ENCODE measurements at places on chromosomes 7 and 10.

DNA sequence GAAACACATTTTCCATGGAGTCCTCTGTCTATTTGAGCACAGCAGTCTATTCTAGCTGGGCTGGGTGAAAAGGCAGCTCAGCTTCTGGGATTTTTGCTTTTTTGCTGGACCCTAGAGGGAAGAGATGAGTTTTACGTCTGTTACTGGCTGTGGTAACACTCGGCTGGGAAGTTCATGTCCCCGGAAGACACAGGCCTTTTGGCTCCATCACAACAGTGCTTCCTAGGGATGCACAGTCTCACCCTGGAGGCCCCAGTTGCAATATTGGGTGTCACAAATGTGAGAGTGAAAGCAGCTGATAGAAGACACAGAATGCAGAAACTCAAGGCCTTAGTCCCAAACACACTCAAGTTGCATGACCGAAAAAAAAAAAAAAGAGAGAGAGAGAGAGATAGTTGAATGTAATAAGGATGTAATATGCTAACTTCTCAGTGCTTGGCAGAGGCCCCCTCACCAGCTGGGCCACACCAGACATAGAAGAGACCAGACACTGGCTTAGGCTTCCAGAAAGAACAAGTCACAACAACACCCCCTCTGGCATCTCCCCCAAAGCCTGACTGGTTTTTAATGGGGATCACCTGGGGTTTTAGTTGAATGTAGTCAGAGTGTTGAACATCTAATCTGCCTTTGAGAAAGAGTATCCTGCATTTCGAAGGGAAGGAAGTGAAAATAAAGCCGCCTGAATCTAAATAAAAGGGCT, 545.4 kb upstream of the FZD8 start:
- DNase-seq = no peak

DNA sequence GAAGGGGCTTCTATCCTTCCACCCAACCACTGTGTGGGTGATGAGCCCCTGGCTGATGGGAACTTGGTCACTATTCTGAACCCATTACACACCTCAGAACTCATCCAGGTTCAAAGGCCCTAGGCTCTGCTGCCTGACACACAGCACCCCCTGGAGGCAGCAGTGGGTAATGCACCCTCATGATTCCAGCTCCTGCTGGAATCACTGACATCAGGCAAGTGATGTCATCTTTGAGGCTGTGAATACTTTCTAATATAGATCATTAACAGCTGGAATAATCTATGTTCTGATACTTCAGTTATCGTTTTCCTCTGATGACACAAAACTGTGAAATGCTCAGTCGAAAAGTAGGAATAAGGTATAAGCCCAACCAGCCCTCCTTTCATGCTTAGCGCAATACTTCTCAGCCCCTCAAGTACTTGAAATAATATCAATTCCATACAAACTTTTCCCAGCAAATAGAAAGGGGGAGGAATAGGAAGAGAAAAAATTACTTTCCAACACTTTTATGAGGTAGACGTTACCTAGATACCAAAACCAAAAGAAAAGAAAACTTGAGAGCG, 7.5 kb upstream of the RBP3 start:
- DNase-seq = peak; percentile 64

DNA sequence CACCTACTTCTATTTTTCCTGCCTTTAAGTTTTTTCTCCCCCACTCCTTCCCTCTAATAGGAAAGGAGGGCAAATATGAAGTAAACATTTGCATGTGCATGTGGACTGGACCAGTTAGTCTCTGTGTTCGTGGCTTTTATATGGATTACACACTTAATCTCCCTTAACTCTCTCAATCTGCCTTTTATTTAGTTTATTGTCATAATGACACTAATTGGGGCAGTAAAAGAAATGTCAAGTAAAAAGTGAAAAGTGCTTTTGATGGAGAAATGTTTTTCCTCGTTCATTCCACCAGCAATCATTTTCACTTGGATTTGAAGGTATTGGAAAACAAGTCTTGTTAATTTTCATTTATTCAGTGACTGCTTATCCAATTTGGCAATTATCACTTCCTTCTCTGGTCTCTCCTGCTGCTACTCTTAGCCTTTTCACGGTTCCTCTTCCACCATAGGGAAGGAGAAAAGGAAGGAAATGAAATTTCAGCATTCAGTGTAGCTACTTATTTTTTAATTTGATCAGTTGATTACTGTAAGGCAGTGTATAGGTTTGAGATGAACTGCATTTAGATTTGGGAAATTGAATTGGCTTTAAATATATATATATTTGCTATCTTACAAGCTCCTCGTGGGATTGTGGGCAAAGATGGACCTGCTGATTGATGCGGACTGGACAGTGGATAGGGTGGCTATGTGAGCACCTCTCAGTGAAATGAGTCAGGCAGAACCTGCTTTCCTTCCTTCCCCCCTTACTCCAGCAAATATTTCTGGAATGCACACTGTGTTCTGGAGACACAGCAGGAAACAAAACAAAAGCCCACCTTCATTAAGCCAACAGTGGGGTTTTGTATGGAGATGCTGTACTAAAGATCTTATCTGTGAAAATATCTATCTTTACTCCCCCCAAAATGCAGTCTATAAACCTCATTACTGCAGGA, 77.5 kb downstream of the LRRC4 start:
- no peak for DNase-seq

DNA sequence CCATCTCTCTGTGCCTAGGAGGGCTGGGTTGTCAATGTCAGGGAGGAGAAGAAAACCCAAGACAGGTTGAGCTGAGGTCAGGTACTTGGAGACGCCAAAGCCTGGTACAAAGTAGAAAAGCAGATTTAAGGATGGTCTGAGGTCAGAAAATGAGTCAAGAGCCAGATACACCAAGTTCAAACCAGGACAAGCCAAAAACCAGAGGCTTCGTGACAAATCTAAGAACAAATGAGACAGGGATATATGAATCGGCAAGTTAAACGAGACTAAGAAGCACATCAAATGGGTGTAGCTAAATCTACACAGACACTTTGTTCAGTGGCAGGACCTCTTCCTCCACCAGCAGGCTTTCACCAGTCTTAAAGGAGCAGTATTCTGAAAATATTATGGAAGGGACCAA, 34.2 kb downstream of the C7orf33 start:
- DNase-seq = no peak

DNA sequence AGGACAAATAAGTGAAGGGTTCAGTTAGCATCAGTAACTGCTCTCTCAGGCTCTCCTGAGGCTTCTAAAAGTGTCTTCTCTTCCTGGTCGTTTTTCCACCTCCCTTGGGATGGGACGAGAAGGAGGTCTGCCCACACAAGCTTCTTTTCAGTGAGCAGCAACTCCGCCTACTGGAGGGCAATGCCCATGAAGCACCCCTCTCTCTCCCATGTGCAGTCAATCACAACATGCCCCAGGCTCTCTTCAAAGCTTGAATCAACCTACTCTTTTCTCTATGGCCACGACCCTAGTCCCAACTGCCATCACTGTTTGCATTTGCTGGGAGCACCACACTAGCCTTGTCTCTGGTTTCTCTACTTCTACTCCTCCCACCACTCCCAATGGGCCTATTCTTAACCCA, 135.6 kb downstream of the RPS24 start:
- DNase-seq = no peak

- DNase-seq = peak; percentile 92
These were observed 68.9 kb upstream of the NFE2L3 start for GRCh38 chr7:26083113-26083512.

DNA sequence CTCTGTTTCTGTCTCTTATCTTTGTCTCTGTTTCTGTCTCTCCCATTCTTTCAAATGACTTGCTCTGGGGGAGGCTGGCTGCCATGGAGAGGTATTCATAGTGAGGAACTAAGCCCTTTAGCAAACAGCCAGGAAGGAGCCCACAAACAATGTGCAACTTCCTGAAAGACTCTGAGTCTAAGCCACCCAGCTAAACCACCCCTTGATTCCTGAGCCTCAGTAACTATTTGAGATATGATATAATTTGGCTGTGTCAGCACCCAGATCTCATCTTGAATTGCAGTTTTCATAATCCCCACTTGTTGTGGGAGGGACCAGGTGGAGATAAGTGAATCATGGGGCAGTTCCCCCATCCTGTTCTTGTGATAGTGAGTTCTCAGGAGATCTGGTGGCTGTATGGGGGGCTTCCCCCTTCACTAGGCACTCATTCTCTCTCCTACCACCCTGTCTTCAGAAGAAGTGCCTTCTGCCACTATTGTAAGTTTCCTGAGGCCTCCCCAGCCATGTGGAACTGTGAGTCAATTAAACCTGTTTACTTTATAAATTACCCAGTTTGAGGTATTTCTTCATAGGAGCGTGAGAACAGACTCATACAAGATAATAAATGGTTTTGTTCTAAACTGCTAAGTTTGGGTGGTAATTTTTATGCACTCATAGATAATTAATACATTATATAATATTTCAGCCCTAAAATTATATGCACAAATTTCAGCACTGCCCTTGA, 121.2 kb upstream of the FOXP2 start:
- peak; percentile 35 for DNase-seq

DNA sequence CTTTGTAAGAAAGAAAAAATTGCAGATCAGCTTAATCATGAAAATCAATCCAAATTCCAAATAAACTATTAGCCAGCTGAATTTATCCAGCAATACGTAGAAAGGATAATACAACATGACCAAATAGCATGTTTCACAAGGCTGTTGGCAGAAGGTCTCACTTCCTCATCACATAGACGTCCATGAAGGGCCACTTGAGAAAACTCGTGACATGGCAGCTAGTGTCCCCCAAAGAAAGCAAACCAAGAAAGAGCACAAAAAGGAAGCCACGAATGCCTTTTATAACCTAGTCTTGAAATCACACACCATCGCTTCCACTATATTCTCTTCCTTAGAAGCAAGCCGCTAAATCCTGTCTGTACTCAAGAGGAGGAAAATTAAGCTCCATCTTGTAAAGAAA, 105.6 kb upstream of the NRBF2 start:
- DNase-seq = no peak

GRCh38 chr7:55438085-55438756, 73.1 kb downstream of the LANCL2 start:
- peak; percentile 23 for DNase-seq

DNA sequence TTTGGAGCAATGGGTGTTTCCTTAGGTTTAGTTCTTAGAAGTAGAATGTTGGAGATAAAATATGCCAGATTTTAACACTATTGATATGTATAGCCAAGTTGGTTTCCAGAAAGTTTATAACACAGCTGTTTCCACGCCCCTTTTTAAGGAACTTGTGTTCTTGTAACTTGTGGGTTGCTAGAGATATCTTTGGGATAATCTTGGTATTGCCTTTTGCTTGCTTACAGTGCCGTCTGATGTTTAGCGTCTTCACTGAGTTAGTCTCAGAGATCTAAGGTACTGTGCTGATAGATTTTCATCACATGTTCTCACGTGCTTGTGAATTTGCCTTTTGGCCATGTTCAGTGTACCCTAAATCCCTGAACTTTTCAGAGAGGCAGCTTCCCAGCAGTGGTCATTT, 12.4 kb downstream of the TMEM248 start:
- DNase-seq = no peak

GRCh38 chr7:36852931-36853330, 128.6 kb upstream of the AOAH start:
- no peak for DNase-seq

DNA sequence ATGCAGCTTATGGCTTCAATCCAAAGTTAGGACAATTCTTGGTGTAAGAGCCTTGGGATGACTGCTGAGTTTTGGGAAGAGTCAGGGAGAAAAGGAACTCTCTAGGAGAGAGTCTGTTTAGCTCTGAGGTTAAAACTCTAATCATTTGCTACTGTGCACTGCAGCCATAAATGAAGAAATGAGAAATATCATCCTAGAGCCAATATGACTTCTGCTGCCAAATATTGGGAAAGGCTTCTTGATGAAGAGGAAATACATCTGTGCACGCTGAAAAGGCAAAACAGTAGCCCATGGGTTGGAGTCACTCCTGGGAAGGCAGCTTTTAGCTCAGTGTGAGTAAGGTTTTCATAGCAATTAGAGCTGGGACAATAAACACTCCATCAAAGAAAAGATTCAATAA, 308.8 kb downstream of the SFMBT2 start:
- no peak for DNase-seq

GRCh38 chr10:128064108-128064969, 61.9 kb downstream of the MKI67 start:
- DNase-seq = peak; percentile 97

GRCh38 chr7:54995610-54996363, 23.0 kb upstream of the EGFR start:
- DNase-seq = peak; percentile 94
